ENCODE measurements at places on chromosomes 1 and 21.

DNA sequence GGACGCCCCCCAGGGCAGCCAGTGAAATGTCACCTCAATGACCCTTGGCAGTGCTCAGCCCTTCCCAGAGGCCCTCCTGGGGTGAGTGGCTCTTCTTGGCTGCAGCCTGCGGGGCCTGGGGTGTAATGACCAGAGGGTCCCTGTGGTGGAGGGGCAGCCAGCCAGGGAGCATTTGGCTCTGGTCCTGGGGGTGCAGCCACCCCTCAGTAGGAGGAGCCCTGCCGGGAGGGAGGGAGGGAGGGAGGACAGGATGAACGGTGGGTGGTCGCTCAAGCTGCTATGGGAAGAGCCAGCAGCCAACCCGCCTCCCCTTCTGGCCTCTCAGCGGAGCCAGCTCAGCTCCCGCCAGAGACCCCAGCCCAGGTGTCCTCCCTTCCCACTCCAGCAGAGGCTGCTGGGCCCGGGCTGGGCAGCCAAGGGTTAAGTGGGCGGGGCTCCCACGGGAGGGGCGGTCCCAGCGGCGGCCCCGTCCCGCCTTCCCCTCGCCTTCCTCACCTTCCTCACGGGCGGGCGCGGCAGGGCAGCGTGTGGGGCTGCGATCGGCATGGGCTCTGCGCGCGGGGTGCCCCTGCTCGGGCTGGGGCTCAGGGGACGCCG is 9.0 kb upstream of the PLCH2 start:
- DNase-seq, result peak; percentile 77

- DNase-seq, result peak; percentile 53
These were observed 803 bp downstream of the COP1 start for GRCh38 chr1:176206006-176206960.

GRCh38 chr1:1092149-1092855 is 18.2 kb upstream of the RNF223 start:
- no peak for DNase-seq

- DNase-seq, result no peak
These were observed 165.3 kb downstream of the GALNT2 start for GRCh38 chr1:230232371-230232771.

DNA sequence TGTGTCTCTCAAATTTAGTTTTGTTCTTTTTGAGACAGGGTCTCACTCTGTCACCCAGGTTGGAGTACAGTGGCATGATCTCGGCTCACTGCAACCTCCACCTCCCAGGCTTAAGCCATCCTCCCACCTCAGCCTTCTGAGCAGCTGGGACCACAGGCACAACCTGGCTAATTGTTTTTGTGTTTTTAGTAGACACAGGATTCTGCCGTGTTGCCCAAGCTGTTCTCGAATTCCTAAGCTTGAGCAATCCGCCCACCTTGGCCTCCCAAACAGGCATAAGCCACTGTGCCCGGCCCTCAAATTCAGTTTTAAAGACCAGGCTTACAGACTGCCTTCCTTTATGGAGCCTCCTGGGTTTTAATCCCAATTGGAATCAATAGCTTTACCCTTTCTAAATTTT is 83.7 kb upstream of the SELENON start:
- no peak for DNase-seq

- DNase-seq, result no peak
These were observed 5.1 kb downstream of the ZNF692 start for GRCh38 chr1:248853663-248854375.

- DNase-seq, result no peak
These were observed 250.6 kb upstream of the VAMP3 start for GRCh38 chr1:7520496-7520895.

DNA sequence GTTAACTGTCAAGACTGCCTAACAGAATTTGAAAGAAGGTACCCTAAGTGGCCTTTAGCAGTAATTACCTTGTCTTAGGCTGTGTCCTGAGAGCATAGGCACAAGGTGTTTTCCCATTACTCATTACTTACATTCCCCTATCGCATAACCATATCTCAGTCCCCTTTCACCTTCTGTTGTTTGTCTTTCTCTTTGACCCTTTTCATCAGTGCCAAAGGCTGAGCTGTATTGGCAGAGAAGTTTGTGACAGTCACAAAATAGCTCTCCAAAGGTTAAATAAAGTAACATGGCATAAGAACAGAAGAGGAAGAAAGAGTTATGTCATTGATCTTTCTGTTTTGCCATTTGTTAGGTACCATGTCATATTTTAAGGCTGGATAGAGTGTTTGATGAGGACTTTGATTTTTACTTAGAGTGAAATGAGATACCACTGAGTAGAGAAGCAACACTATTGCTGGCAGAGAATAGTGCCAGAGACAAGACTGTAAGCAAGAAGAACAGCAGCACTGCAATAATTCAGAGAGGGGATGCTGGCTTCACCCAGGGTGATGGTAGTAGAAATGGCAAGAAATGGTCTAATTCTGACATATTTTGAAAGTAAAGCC is 497.8 kb downstream of the TTLL7 start:
- no peak for DNase-seq

DNA sequence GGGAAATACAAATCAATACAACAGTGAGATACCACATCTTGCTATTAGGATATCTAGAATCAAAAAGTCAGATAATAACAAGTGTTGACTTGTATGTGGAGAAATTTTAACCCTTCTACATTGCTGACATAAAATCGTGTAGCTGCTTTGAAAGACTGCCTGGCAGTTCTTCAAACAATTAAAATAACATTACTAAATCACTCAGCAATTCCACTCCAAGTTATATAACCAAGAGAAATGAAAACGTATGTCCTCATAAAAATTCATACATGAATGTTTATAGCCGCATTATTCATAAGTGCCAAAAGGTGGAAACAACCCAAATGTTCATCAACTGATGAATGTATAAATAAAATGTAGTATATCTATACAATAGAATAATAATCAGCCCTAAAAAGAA is 164.6 kb downstream of the RASAL2 start:
- no peak for DNase-seq

GRCh38 chr1:152996633-152997400 is 4.7 kb upstream of the SPRR3 start:
- DNase-seq, result no peak

DNA sequence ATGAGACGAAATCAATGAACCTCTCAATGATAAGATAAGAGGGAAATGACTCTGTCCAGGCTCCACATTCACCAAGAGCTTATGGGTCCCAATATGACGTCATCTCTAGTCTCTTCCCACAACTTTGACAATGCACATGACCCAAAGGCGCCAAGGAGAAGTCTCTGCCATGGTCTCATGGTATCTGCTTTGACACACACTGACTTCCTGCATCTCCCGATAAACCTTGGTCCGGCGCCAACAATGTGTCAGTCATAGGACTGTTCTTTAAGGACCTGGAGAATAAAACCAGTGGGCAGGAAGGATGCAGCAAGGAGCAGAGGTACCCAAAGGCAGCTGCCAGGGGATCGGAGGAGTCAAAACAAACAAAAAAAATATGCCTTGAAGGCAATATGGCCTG is 46.9 kb upstream of the TMEM51 start:
- DNase-seq, result no peak

GRCh38 chr1:91402023-91402422 is 2.6 kb downstream of the HFM1 start:
- no peak for DNase-seq

- no peak for DNase-seq
These were observed 63.6 kb upstream of the ETV3 start for GRCh38 chr1:157201767-157202166.

GRCh38 chr21:21051109-21052055 is 53.2 kb downstream of the NCAM2 start:
- no peak for DNase-seq

DNA sequence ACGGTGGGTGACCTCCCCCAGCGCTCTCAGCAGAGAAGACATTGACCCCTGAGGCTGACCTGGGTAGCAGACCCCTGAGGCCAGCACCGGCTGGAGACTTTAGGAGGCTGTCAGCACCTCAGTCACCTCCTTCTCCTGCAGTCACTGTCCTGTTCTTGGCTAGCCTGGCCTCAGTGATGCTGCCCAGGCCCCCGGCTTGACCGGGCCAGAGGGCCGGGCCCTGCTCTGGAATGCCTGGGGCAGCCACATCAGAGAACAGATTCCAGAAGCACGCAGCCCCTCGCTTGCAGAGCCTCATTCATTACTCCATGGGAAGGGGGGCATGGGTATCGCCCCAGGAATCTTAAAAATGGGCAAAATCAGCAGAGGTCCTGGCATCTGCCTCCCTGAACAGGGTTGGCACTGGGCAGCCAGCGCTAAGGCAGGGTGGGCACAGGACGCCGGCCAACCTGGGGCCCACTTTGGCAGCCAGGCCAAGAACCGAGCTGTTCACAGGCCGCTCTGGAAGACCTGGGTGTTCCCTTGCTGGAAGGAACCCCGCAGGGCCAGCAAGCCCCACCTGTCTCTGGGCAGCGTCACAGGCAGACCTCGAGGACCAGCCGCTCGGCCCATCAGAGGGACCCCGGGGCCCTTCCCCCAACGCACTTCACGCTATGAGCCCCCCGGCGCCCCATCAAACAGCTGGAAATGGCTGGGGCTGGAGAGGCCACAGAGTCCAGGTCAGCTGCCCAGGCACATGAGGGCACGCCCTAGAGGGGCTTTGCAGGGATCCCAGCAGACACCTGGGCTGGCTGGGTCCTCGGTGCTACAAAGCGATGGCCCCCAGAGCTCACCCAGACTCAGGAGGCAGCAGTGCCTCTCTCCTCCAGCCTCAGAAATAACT is 45.1 kb downstream of the MEGF6 start:
- DNase-seq, result no peak

DNA sequence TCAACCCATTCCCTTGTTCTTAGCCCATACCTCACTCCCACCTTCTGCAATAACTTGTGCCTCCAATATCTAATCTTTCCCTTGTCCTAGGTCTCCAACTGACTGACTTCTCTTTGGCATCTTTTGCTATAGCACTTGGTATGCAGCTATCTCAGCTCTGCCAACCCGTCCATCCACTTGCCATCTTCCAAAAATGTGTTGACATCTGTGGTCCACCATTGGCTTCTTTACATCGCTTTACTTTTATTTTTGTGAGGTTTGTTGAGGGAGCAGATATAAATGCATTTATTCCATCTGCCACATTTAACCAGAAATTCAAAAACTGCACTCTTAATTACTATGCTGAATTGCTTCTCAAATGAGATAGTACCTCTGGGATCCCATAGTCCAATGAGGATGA is 24.9 kb upstream of the PSMB2 start:
- DNase-seq, result no peak

DNA sequence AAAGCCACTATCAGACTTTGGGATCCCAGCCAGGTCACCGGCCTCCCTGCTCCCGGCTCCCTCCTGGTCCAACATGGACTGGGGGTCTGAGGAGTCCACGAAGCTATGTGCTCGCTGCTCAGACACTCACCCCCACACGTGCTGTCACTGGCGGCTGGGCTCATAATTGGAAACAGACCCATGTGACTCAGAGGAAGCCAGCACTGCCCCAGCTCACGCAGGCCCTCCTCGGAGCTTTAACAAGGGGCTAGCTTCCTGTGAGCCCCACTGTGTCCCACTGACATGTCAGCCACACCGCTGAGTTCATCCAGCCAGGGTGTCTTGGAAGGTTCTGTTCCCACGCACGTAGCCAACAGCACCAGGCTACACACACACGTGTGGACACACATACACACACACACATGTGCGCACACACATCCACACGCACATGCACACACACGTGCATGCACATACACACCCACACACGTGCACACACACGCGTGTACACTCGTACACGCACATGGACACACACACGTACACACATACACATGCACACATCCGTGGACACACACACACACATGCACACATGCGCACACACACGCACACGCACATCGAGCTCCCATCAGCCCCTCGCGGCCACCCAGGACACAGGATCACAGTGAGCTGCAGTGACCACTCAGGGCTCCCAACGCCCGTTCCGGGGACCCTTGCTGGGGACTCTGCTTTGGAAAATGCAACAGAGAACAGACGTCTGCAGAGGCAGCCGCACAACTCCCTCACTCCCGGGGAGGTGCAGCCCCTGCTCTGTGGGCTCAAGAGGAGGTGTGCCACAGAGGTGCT is 18.4 kb upstream of the COL6A2 start:
- DNase-seq, result no peak

DNA sequence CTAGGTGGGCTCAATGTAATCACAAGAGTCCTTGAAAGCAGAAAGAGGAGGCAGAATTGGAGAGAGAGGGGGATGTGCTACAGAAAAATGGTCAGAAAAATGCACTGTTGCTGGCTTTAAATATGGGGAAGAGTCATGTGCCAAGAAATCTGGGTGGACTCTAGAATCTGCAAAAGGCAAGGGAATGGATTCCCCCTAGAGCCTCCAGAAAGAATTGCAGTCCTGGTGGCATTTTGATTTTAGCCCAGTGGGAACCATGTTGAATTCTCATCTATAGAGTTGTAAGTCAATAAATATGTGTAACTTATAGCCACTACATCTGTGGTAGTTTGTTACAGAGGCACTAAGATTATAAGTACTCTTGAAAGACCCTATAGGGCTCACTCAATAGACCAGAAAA is 210.3 kb downstream of the ASTN1 start:
- DNase-seq, result peak; percentile 28

DNA sequence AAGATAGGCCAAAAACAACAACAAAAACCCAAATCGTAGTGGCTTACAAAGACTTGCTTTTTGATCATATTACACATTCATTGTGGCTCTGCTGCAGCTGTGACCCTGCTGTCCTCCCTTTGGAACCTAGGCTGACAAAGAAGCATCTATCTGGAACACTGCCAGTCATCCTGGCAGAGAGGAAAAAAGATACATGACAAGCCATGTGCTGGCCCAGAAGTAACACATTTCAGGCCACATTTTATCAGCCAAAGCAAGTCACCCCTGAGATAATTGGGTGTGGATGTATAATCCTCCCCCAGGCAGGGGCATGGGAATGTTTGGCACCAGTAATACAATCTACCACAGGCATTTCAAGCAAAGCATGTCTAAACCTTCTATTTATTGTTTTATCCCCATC is 37.2 kb upstream of the AGO1 start:
- no peak for DNase-seq
